ENCODE measurements at places on chromosomes 7 and 10.
A peak's percentile ranks its signal among the peaks of the same experiment; 100 is the strongest.

GRCh38 chr10:105041956-105042355 lies 400.9 kb downstream of the SORCS3 start:
- peak; percentile 92 for DNase-seq

DNA sequence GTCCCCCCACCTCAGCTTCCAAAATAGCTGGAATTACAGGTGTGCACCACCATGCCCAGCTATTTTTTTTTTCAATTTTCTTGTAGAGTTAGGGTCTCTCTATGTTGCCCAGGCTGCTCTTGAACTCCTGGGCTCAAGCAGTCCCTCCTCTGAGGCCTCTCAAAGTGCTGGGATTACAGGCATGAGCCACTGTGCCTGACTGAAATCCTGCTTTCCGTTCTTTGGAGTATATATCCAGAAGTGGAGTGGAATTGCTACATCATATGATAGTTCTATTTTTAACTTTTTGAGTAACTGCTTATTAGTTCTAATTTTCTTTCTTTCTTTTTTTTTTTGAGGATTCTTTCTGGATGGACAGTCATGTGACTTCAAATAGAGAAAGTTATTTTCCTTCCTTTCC lies 62.9 kb upstream of the ZMIZ2 start:
- DNase-seq = no peak

- DNase-seq = no peak
Observed at GRCh38 chr7:28332046-28332445, 80.3 kb upstream of the CREB5 start.

- peak; percentile 73 for DNase-seq
Observed at GRCh38 chr10:109852475-109853037, 70.8 kb downstream of the XPNPEP1 start.

- peak; percentile 67 for DNase-seq
Observed at GRCh38 chr7:15305002-15305600, 256.7 kb downstream of the AGMO start.

DNA sequence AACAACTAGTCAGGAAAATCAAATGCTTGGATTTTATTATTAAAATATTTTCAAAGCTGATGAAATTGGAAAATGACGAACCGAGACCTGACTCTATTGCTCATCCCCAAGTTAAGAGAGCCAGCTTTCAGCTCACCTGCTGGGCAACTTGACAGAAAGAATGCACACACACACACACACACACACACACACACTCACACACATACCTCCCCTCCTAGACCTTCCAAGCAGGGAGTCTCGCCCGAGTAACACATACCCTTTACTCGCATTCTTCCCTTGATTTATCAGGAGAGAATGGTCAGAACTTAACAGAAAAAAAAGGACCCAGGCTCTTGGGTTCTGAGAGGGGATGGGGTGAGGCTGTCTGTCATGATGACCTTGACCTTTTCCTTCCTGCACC lies 19.1 kb downstream of the GPRIN2 start:
- peak; percentile 39 for DNase-seq

- DNase-seq = no peak
Observed at GRCh38 chr10:7866176-7866575, 47.9 kb downstream of the TAF3 start.

GRCh38 chr10:79984851-79985250 lies 35.9 kb upstream of the SFTPD start:
- DNase-seq = peak; percentile 90

GRCh38 chr10:132615341-132616169 lies 78.0 kb downstream of the INPP5A start:
- no peak for DNase-seq

- DNase-seq = no peak
Observed at GRCh38 chr7:47278043-47278442, 303.9 kb downstream of the TNS3 start.

DNA sequence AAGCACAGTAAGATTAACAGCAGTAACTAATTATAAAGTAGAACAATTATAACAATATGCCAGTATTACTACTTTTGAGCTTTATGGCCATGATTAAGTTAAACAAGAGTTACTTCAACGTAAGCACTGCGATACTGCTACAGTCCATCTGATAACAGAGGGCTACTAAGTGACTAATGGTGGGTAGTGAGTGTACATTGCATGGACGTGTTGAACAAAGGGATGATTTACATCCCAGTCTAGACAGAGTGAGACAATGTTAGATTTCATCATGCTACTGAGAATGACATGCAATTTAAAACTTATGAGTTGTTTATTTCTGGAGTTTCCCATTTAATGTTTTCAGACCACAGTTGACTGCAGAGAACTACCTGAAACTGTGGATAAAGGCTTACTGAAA lies 45.6 kb downstream of the TPST1 start:
- DNase-seq = peak; percentile 89

- DNase-seq = no peak
Observed at GRCh38 chr10:52701647-52702046, 70.9 kb downstream of the MBL2 start.

DNA sequence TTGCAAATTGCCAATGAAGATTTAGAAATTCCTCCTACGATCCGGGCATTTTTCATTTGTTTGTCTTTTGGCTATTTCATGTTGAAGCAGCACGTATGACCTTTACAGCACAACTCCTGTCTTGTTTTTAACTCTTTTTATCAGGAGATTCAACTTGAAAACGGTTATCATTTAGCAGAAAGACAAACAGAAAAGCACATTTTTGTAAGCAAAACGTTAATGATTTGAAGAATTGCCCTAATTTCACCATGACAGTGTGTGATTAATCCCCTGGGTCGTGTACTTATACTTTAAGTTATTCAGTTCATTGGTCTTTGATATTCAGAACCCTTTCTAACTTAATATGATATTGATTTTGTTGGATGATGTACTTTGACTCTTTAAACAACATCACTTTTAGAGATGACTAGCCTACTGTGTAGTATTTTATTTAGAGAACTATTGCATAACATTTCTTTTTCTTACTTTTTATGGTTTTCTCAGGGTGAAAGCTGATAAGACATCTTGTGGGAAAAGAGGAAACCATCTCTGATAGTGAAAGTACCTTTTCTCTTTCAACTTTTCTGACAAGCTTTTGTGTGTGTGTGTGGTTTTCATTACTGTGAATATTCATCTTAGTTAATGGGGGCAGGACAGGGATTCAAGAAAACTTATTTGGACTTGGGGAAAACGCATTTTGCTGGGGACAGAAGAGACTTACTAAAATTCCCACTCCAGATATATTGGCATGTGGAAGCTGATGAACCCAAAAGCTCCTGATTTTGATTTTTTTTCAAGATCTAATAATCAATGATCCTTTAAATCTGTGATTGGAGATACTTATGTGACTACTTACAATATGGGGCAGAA lies 8.1 kb downstream of the HHEX start:
- DNase-seq = no peak

- DNase-seq = no peak
Observed at GRCh38 chr7:55099821-55100543, 81.2 kb downstream of the EGFR start.

- DNase-seq = no peak
Observed at GRCh38 chr10:113042868-113043267, 92.8 kb downstream of the TCF7L2 start.

DNA sequence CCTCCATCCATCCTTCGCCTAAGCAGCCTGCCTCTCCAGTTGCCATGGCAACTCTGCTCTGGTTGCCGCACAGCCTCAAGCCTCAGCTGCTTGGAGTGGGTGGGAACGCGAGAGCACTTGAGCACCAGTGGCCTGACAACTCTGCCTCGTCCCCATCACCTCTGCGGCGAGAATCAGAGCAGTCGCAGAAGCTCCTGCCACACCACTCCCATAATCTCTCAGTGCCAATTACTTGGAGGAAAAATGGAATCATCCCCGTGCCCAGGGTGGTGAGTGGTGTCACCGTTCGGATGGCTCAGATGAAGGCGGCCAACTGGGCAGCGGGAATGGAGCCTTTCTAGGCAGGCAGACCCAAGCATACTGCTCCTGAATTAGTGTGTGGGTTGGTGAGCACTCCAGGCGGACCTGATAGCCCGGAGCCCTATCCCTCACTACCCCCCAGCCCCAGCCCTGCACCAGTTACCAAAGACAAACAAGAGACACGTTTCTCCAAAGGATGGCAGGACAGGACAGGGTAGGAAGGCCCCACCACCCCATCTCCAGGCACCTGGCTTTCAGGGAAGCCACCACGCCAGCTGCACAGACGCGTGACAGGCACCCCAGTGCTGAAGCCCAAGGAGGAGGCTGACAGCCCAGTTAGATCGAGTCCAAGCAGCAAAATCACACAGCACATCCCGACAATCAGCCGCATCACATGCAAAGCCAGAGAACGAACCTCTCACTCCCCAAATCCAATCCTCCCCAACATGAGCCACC lies 335.4 kb downstream of the PTPRN2 start:
- DNase-seq = no peak
